Activated effector memory CD4-positive, alpha-beta T cell treated with anti-CD3 and anti-CD28 coated beads, Interleukin-2, amount 50 U/mL, for 16 hours (primary cell): ENCODE measurements at places on chromosomes 3 and 15.

GRCh38 chr15:100941536-100941935, 22.4 kb downstream of the LRRK1 start:
- no peak for DNase-seq

GRCh38 chr3:53195602-53196574, 34.9 kb downstream of the PRKCD start:
- peak; percentile 85 for DNase-seq

GRCh38 chr3:155701882-155702465, 42.9 kb downstream of the PLCH1 start:
- no peak for DNase-seq

- DNase-seq, result no peak
These were observed 4.4 kb downstream of the CPLX3 start for GRCh38 chr15:74830868-74831267.

- DNase-seq, result peak; percentile 98
These were observed at the start of gene SEC22C for GRCh38 chr3:42581709-42582473. TSS of gene SEC22C (minus strand) at chr3:42581967. CDS start at chr3:42569046, 12,921 bp downstream.

- DNase-seq, result no peak
These were observed 116.9 kb downstream of the ZNF385D start for GRCh38 chr3:21634112-21634511.

GRCh38 chr15:26868029-26868685, 1.3 kb downstream of the GABRA5 start:
- no peak for DNase-seq

DNA sequence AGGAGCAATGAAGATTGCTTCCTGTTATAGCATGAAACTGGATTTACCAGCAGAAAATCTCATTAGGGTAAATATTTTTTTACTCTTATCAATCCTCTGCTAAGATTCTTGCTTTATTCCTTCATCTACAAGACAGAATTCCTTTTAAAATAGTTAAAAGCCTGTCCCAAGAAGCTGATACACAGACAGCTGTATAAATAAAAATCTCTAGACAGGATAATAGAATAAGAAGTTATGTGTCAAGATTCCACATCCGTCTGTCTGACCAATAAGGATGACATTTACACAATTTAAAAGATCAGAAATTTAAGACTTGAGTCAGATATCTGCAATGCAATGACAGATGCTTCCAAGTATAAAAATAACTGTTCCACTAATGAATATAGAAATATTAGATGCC, 57.6 kb downstream of the SSR3 start:
- no peak for DNase-seq

- DNase-seq, result no peak
These were observed 12.4 kb downstream of the LINGO1 start for GRCh38 chr15:77620297-77620696.

DNA sequence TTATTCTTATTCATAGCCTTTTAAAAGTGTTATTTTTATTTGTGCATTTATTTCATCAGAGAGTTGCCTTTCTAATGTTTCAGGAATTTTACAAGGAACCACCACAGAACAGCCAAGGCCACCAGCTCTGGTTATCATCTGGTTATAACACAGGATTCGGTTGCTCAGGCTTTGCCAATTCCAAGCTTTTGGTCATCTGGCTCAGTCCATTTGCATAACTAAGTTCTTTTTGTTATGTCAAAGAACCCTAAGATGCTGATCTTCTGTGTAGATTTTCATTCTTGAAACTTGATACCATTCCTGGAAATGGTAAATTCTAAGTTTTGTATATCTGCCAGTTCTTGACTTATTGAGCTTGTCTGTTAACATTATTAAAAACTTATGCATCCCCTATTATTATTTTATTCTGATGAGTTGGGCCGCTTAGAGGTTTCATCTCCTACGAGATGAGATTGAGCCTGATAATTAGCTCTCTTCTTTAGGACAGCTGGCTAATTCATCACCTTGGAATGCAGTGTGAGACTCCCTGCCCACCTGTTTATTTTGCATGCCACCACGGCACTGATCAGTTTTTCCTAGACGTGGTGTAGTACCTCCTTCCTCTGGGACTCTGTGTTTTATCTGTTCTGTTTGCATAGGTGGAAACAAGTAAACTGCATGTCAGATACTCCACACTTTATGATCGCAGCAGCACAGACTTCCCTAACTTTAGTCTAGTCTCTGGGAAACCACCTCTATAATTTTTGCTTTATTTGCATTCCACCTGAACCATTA, 264.8 kb downstream of the SLCO3A1 start:
- DNase-seq, result no peak

DNA sequence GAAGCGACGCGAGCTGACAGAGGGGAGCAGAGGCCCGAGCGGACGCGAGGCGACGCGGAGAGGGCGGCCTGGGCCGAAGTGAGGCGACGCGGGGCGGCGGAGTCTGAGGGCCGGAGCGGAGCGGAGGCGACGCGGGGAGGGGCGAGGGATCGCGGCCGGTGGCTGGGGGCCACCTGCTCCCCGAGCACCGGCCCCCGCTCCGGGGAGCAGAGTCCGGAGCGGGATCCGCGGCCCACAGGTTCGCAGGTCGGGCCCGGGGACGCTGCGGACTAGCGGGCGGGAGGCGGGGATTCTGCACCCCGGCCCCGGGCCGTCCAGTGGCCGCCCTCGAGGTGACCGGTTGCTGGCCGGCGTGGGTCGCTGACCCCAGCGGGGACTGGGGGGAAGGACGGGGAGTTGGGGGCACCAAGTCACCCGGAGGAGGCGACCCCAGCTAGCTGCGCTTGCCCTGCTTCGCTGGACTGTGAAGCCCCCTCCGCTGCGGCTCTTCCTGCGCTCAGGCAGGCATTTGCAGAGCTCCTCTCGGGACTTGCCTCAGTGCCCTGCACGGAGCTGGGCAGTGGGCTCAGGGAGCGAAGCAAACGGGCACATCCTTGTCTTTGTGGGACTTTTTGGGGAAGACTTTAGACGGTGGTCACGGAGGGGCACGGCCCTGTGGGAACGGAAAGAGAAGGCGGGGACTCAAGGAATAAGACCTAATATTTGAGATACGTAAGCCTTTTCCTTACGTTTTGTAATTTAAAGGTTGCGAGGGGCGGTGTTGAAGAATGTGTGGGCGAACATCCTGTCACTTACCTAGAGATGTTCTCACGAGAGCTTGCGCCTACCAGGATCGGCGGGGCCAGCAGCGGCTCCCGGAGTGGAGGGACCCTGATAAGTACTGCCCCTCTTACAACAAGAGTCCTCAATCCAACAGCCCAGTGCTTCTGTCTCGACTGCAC, 566 bp downstream of the HMCES start:
- peak; percentile 82 for DNase-seq

DNA sequence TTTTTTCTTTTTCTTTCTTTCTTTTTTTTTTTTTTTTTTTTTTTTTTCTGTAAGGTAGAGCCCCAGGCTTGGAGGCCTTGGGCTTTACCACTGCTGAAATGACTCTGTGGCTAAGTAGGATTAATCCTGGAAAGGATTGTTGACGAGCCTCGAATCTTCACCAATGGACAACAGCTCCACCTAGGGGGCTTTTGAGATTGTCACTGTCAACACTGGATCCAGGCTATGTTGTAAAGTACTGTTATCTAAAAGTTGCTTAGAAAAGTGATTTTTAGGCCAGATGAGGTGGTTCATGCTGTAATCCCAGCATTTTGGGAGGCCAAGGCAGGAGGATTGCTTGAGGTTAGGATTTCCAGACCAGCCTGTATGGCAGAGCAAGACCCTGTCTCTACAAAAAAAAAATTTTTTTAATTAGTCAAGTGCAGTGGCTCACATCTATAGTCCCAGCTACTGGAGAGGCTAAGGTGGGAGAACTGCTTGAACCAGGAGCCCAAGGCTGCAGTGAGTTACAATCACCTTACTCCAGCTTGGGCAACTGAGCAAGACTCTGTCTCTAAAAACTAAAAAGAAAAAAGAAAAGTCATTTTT, 41.6 kb downstream of the KLHL18 start:
- peak; percentile 72 for DNase-seq

GRCh38 chr3:160820022-160820421, 64.0 kb downstream of the PPM1L start:
- no peak for DNase-seq

GRCh38 chr15:35505809-35506208, 40.2 kb downstream of the DPH6 start:
- DNase-seq, result no peak

DNA sequence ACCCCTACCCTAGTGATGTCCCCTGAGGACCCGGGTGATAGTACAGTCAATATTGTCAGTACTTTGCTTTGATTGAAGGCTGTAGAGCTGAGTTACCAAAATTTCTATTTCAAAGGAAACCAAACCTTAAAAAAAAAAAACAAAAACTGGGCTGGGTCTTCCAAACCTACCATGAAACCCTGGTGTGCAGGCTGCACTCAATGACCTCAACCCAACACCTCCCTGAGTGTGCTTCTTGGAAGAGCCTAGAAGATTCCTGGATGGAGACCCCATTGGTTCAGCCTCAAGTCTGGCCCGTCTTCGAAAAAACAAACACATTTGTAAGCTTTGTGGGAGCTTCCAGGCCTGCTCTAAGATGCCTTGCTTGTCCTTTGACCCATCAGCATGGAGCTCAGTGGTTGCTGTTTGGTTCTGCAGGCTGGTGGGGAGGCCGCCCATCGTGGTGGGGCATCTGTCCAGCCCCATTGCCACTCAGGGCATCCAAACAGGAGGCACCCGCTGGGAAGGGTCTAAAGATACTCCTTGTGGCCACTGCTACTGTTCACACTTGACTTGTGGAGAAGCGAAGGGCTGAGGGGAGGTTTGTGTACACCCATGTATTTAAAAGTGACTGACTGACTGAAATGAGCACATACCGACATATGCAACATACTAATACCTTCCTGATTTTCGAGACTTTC, 32.2 kb downstream of the CRTAP start:
- DNase-seq, result no peak

DNA sequence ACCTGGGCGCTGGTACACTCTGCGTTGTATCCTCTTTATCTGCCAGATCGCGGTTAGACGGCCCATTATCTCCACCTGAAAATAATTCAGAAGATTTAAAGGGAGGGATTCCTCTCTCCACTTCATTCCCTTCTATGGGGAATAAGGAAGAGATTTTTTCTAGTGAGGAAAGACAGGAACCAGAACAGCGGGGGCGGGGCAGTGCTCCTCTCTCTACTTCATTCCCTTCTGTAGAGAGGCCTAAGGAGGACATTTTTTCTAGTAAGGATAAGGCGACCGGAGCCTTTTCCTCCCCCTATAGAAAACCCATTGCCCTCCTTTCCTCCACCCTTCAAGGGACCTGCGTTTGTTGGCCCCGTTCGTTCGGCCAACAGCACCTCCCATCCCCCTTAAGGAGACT, 8.3 kb upstream of the LIPH start:
- no peak for DNase-seq
